ENCODE measurements at places on chromosomes 1 and 21.

GRCh38 chr21:45334134-45334533 lies 46.4 kb upstream of the POFUT2 start:
- DNase-seq: no peak

DNA sequence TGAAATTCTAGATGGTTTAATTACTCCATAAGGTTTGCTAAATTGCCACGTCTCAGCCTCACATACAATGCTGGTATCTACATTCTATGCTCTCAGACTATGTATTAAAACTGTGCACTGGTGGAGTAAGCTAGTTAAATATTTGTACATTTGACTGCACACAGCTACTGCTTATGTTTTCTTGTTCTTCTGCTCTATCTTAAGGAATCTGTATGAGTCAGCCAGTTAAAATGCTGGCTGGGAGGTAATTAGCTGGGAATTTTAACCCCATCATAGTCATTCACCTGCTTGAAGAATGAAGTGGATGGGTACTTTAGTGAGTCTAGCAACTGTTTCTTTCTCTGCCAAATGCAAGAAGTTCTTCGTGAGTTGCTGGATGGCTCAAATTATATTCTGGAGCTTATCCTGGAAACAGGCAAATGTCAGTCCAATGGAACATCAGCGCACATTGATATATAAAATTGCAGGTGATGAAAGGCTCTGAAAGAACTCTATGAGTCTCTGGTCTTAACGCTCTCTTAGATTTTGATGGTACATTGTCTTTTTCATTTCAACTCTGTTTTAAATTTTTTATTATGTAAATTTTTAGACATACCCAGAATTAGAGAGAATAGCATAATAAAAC lies 83.4 kb downstream of the BACH1 start:
- no peak for DNase-seq

- no peak for DNase-seq
Measured at GRCh38 chr1:195962051-195962450, 646.2 kb downstream of the KCNT2 start.

DNA sequence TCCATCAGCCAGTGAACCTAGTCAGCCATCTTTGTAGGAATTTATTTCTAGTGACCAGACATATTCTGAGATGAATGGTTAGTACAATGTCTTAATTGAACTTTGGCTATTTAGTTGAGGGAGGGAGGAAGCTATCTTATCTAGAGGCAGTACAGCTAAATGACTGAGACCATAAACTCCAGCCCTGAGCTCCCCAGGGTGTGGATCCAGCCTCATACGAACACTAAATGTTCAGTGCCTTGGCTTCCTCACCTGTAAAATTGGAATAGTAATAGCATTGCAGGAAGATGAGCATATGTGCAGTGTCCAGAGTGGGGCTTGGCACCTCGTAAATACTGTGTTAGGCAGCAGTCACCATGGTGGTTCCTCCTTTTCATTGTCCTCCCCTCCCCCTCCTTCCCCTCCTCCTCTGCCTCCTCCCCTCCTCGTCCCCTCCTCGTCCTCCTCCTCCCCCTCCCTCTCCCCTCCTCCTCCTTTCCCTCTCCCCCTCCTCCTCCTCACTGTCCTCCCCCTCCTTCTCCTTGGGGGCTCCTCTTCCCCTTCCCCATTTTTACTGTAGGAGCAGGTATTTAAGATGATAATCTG lies 108.2 kb downstream of the GALNT2 start:
- DNase-seq: no peak

DNA sequence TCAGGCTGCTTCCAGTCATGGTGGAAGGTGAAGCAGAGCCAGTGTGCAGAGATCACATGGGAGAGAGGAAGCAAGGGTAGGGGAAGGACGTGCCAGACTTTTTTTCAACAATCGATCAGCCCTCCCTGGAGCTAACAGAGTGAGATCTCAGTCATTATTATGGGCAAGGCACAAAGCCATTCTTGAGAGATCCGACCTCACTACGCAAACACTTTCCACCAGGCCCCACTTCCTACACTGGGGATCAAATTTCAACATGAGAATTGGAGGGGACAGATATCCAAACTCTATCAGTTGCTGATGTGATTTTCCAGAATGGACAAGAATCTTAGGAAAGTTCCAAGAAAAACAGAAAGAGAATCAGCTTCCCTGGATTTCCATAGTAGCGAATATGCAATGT lies 60.5 kb downstream of the BACE2 start:
- no peak for DNase-seq

DNA sequence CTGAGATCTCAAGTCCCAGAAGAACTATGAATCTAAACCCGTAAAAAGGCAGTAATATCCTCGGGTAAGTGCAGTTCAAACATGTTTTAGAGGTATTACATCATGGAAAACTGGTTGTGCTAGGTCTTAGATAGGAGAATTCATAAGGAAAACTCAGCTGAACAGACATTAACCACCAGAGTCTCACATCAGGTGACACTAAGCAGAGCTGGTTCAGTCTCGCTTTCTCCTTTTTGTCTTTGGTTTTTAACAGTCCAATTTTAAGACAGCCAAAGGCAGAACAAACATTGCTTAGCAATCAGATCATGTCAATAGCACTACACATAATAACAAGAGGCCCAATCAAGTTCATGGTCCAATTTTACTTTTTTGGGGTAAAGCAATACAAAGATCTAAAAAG lies 63.1 kb upstream of the MUTYH start:
- DNase-seq: no peak

- no peak for DNase-seq
Measured at GRCh38 chr1:203165800-203166161, 9.8 kb downstream of the MYBPH start.

DNA sequence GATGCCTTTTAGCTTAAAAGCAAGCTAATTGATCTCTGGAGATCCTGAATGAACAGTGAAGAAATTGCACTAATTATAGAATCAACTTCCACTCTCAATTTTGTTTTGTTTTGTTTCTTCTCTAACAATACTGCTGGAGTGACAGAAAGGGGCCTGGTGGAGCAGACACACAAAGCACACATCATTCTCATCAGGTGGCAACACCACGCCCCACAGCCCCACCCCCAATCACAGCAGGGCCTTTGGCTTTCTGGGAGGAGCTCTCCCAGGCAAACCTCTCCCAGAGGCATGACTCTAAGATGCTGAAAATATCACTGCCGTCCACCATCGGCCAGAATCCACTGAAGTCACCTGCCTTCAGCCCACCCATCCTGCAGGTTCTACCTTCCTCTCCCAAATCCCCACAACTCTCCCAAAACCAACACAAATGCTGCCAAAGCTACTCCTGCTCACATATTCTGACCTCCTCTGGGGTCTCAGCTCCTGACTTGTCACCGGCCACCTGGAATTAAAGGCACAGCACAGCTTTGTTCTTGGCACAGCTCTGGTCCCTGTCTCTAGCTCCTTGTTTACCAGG lies 120.7 kb downstream of the GRIK3 start:
- no peak for DNase-seq

GRCh38 chr1:32273391-32274208 lies 18.3 kb upstream of the HDAC1 start:
- DNase-seq: peak; percentile 85

GRCh38 chr21:33655588-33656221 lies 13.4 kb downstream of the ITSN1 start:
- no peak for DNase-seq

GRCh38 chr1:211287218-211287617 lies 28.1 kb downstream of the RCOR3 start:
- no peak for DNase-seq

GRCh38 chr1:244221991-244222390 lies 170.9 kb downstream of the ZBTB18 start:
- no peak for DNase-seq

DNA sequence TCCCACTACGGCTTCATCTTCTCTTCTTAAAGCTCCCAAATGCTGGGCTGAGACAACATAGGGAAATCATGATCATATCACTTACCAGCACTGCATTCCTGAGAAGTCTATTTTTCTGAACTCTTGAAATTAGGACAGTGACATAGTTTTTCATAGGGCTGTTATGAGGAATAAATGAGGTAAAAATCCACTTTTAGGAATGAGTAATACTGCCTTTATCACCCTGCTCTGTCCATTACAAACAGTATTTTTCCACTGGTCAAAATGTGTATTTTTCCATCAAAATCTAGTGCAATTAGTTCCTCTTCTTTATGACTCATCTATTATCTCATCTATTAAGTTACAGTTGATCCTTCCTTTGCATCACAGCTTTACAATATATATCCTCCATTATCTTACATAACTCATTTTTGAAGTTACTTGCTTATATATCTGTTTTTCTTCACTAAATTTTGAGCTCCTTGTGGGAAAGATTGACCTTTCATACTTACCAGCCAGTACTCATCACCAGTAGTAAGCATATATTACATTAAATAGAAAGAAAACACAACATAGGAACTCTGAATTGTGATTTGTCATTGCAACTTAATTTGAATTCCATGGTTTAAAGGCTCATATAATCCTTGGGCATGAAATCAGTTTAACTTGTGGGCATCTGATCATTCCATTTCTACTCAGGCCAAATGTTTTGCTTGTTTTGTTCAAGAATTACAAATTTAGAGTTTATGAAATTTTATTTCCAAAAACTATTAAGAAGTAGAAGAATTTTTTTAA lies 37.1 kb downstream of the PRRX1 start:
- DNase-seq: no peak

DNA sequence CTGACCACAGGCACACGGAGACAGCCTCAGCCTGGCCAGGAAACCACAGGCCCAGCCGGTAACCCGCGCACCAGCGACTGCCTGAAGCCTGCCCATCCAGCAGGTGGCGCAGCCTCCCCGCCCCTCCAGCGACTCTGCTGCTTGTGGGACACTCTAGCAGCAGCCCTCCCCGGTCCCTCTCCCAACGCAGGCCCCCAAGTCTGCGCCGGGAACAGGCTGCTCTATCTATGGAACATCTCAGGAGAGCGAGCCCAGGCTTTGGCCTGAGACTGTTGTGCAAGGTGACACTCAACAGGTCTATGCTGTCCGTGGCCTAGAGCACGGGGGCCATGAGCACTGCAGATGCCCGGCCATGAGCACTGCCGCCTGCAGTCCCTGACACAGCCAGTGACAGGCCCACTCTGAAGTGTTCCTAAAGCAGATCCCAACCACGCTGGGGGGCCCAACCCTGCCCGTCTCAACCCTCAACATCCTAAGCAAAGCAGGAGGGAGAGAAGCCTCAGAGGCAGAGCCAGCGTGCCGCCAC lies 28.4 kb downstream of the WDR4 start:
- peak; percentile 29 for DNase-seq

DNA sequence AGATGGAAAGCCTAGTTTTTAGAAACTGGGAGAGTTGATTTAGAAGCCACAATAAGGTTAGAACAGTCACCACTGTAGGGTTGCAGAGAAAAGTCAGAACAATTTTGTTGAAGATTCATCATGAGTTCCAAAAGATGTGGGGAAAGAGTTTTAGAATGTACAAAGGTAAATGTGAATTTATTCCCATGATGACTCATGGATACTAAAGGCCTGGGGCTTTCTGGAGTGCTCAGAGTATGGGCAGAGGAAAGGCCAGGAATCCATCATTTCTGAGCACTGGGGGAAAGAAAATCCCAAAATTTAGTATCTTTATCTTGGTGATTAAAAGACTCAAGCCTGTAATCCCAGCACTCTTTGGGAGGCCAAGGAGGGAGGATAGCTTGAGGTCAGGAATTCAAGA lies 17.8 kb downstream of the YBX1 start:
- DNase-seq: no peak

DNA sequence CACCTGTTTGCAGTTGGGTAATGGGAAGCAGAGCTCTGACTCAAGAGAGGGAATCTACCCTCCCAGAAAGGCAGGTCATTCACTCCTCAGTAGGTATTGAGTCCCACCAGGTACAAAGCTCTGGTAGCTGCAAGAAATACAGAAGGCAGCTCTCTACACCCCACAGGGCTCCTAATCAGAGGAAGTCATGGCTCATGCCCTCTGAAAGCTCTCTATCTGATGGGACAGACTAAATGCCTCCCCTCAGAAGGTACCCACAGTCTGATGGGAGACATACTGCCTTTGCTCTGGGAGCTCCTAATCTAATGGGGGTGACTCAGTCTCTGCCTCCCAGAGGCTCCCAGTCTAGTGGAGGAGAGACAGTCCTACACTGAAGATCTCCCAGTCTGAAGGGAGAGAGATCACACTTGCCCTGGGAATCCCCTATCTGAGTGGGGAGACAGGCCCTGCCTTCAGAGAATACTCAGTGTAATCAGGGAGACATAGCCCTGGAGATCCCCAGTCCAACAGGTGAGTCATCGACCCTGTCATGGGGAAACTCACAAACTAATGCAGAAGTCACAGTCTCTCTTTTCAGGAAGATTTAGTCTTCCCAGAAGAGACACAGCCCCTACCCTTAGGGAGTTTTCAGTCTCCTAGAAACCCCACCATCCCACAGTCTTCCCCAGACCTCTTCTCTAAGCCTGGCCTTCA lies 23.7 kb downstream of the CAMK1G start:
- DNase-seq: no peak

DNA sequence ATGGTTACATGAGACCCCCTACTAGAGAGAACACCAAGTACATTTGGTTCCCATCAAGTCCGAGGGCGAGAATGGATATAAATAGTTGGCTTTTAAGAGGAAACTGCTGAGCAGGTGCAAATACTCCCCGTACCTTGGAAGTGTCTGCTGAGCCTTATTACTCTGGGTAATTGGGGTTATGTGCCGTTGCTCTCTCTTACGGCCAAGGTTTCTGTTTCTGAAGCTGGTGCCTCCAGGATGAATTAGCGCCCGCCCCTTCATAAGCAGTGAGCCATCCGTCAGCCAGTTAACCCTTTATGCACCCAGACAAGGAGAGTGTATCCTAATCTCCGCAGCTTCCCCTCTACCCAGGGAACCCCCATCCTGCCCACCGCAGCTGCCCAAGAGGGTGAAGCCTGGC lies 90.4 kb upstream of the AJAP1 start:
- no peak for DNase-seq

GRCh38 chr1:180188091-180188506 lies 33.4 kb downstream of the QSOX1 start:
- peak; percentile 3 for DNase-seq

GRCh38 chr1:115545096-115545720 lies 96.6 kb upstream of the VANGL1 start:
- no peak for DNase-seq

DNA sequence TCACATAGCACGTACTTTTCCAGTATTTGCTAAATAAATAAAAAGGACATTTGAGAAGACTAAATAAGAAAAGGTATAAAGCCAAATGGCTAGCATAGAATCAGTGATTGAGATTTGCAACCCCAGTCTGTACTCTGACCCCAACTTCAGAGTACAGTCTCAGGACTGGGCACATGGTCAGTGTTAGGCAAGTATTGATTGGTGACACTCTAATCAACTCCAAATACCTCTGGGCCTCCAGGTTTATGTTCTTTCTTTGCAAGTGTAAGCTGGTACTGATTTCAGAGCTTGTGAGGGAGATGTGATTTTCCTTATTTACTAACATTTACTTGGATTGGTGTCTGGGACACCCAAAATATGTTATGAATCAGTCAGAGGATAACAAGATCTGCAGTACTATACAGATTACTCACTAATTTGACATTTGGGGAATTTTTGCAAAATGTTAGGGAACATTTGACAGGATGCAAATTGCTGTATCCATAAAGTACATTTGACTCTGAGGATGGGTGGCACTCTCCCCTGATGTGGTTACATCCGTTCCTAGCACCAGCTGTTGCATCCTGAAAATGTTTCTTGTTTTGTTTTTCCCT lies 34.2 kb downstream of the LMO4 start:
- DNase-seq: no peak

GRCh38 chr1:172292840-172293239 lies 127.6 kb upstream of the C1orf105 start:
- no peak for DNase-seq
